Activated CD4-positive, alpha-beta memory T cell treated with anti-CD3 and anti-CD28 coated beads, Interleukin-2, amount 10 ng/mL, durations not matched to agents 7 days and 5 days (primary cell): ENCODE measurements at places on chromosomes 6 and 20. TPM values are rescaled to one million over a fixed set of nuclear protein-coding genes. Genes with fewer than 3 reads are reported as not detected.

The DPPA5 gene
- not detected for total RNA-seq

The LY86 gene
- 1.7 TPM for total RNA-seq

The YWHAB gene
- 277 TPM for total RNA-seq

The MYT1 gene
- not detected for total RNA-seq

The ERGIC3 gene
- total RNA-seq, result 126 TPM

The MRPS26 gene
- total RNA-seq, result 33.7 TPM

DNA sequence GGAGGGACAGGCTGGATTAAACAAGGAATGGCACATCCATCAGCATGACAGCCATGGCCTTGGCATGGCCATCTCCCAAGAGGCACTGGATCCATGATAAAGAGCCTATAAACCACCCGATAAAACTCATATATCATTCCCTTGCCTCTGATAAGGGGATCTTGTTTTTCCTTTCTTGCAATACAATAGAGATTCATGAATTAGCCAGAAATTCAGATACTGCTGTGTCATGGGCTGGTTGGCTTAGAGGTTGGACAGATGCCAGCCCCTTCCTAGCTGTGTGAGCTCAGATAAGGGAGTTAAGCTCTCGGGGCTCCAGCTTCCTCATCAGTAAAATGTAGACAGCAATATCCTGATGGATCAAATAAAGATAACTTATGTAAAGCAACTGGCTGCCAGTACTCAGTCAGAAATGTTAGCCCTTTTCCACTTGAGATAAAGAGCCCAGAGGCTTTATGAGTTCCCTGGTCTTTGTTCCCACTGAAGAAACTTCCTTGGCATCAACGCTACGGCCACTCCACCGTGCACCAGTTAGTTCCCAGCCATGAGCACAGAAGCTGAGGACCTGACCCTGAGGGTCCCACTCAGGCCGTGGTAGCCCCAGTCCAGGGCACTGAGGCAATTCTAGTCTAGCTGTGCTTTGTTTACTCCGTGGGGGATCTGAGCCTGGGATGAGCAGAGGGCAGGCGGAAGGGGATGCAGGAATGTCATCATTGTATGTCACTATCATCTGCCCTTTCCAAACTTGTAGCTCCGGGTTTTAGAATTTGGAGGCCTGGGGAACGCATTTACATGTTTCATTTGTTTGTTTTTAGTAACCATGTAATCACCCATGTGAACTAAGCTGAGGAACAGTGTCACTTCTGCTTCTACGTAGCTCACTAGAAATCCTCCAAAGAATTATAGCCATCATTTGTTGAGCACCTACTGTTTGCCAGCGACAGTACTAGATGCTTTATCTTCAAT lies 67.2 kb upstream of the TBC1D7 start:
- peaks cover 3% of the 10 kb centered on the region for H3K27me3 ChIP-seq
- no peak for DNase-seq

DNA sequence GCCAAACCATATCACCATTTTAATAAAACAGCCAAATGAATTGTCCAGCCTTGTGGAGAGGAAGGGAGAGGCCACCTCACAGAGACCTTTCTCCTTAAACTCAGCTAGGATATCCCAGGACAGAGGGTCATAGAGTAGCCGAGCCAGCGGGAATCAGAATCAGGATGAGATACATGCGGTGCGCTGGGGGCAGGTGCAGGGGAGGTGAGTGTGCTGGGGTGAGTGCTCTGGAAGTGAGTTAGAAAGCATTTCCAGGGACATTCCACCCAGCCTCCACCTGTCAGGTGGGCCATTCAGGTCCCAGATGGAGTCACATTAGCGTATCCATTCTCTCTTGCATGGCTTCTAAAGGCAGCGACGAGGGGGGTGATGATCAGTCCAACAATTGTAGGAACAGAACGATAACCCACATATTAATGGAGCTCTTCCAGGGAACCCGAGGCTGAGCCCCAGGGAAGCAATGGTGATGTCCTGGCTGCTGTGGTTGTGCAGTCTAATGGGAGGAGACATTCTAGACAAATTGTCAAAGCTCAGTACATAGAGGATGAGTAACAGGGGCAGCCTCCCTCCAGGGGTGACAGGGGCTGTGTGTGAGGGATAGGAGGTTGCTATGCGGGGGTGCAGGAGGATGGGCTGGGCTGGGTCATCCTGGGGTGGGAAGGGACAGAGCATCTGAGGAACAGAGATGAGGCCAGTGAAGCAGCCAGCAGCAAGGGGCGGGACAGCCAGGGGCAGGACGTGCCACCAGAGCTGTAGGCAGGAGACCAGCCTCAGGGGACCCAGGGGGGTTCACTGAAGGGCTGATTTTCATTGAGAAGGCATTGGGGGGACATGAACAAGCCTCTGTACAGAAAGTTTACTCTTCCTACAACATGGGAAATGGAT lies 88.7 kb upstream of the FRMD1 start:
- DNase-seq, result no peak
- no peaks in the 10 kb centered on the region for H3K36me3 ChIP-seq
- H3K27me3 ChIP-seq, result peaks cover 2% of the 10 kb centered on the region
- no peaks in the 10 kb centered on the region for H3K4me1 ChIP-seq

DNA sequence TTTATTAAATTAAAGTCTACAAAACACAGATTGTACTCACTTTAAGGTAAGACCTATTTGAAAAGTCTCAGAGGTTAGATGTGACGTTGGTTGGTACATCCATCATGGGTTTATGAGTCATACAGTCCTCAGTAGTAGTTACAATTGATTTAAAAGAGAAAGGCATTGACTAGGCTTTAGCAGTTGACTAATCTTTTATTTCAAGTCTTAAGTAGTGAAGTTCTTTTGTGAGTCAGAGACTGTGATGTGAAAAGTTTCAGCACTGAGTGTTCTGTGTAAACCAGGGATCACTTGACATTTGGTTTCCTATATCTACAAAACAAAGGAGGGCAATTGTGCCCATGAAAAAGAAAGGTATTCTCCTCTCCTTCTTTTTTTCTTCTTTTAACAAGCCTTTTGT lies 221.3 kb downstream of the GRIK2 start:
- no peak overlapping the region for H3K4me3 ChIP-seq
- no peaks in the 10 kb centered on the region for H3K4me1 ChIP-seq
- no peaks in the 10 kb centered on the region for H3K27me3 ChIP-seq
- H3K27ac ChIP-seq, result no peak overlapping the region

GRCh38 chr6:108350528-108350927 lies 55.7 kb downstream of the AFG1L start:
- peaks cover 10% of the 10 kb centered on the region for H3K36me3 ChIP-seq
- no peak for DNase-seq
- H3K4me1 ChIP-seq, result peaks cover 19% of the 10 kb centered on the region
- no peaks in the 10 kb centered on the region for H3K27me3 ChIP-seq

- DNase-seq, result no peak
- H3K4me3 ChIP-seq, result no peak overlapping the region
- H3K36me3 ChIP-seq, result no peaks in the 10 kb centered on the region
- peaks cover 1% of the 10 kb centered on the region for H3K27me3 ChIP-seq
- H3K27ac ChIP-seq, result no peak overlapping the region
Measured at GRCh38 chr6:5894357-5894756, 112.4 kb downstream of the NRN1 start.

DNA sequence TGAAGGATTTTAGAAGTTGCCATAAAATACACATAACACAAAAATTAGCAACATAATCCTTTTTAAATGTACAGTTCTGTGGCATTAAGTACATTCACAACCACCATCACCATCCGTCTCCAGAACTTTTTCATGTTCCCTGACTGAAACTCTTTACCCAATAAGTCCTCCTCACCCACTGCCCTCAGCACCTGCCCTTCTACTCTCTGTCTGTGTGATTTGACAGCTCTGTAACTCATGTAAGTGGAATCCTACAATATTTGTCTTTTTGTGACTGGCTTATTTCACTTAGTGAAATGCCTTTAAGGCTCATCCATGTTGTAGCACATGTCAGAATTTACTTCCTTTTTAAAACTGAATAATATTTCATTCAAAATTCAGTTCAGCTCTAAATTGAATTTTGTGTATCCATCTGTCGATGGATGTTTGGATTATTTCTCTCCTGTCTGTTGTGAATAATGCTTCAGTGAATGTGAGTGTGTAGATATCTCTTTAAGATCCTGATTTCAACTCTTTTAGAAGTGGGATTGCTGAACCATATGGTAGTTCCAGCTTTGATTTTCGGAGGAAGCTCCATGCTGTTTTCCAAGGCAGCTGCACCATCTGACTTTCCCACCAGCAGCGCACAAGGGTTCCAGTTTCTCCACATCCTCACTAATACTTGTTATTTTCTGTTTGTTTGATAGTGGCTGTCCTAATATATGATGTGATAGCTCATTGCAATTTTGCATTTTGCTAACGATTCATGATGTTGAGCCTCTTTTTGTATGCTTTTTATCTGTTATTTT lies 4.2 kb downstream of the ENTPD6 start:
- H3K4me3 ChIP-seq, result no peak overlapping the region
- H3K4me1 ChIP-seq, result peaks cover 33% of the 10 kb centered on the region
- H3K27ac ChIP-seq, result no peak overlapping the region
- H3K36me3 ChIP-seq, result peaks cover 11% of the 10 kb centered on the region
- no peaks in the 10 kb centered on the region for H3K27me3 ChIP-seq
